Inflammatory macrophage treated with lipopolysaccharide for 1 hour (primary cell): ENCODE measurements at places on chromosomes 5 and 9.

GRCh38 chr5:55407059-55407684 is 99.4 kb downstream of the MTREX start:
- no peak for DNase-seq

DNA sequence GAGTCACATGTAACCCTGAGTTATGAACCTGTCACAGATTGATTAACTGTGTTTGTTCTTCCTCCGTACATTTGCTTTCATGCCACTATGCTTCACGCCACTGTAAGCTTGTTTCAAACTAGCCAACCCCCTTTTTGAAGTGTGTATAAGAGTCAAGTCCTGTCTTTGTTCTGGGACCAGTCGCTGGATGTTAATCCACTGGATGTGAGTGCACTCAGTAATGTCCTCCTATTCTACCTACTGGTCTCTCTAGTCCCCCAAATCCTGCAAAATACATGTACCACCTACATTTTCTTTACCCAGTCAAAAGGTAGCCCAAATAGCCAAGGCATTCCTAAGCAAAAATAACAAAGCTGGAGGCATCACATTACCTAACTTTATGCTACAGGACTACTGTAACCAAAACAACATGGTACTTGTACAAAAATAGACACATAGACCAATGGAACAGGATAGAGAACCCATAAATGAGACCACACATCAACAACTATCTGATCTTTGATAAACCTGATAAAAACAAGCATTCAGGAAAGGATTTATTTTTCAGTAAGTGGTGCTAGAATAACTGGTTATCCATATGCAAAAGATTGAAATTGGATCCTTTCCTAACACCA is 1139.1 kb upstream of the SEMA6A start:
- DNase-seq: no peak

GRCh38 chr5:176781638-176782570 is 28.5 kb upstream of the UNC5A start:
- no peak for DNase-seq

DNA sequence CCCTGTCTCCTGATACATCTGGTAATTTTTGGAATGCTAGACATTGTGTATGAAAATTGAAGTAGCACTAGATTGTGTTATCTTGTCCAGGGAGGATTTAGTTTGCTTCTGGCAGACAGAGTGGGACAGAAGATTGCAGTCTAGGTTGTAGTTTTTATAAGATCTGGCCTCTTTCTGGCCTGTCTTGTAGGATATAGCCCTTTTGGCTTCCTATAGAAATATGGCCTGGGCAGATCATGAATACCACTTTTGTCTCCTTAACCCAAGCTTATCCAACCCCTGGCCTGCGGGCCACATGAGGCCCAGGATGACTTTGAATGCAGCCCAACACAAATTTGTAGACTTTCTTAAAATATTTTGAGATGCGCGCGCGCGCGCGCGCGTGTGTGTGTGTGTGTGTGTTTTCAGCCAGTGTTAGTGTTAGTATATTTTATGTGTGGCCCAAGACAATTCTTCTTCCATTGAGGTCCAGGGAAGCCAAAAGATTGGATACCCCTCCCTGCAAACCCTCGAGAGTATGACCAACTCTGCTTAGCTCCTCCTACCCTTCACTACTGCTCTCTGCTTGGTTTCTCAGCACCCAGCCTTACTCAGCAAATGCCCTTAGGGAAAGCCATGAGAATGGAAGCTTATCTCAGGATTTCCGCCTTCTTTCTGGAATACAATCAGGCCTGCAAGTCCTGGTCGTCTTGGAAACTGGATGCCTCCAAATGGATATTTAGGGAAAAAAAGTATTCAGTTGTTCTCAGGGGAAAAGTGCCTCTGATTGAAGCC is 26.5 kb downstream of the ANKRD33B start:
- no peak for DNase-seq

DNA sequence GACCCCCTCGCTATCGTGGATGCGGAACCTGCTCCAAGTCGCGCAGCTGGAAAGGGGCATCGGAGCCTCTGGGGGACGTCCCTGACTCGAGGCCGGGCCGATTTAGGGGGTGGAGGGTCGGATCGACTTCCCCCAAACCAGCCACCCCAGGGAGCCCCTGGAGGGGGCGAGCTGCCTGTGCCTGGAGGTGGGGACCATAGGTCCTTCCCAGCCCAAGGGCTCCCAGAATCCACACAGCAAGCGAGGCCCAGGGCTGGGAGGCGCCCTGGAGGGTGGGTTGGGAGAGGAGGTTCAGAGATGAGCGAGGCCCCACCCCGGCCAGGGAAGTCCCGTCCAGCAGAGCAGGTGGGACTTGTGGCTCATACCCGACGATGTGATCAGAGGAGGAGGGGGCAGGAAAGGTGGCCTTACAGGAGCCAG is 147.6 kb downstream of the GAPVD1 start:
- DNase-seq: no peak

GRCh38 chr9:69173497-69173890 is 583 bp upstream of the TJP2 start:
- DNase-seq: peak; percentile 75
